ENCODE measurements at places on chromosomes 5 and 9.

DNA sequence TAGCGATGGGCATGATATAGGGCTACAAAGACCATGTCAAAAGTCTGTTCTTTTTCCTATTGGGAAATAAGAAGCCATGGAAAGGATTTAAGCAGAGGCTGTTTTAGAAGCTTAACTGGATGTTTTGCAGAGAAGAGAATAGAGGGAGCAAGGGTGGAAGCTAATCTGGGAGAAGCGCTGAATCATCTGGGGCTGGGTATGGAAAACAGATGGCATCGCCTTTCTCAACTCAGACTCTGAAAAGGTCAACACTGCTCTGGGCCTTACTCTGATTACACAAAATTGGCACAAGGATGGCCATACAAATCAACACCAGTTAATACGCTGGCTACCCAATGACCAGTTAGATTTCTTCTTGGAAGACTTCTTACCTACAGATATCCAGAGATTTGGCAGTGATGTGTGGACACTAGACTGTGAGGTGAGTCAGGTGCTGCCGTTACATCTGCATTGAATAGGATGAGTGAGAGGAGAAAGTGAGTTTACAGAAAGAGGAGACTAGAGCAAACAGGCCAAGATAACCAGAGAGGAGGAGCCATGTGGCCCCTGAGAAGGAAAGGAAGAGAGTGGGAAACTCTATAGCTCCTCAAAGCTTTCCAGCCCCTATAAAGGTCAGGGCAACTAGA is 6.2 kb upstream of the TCERG1 start:
- no peak for DNase-seq

DNA sequence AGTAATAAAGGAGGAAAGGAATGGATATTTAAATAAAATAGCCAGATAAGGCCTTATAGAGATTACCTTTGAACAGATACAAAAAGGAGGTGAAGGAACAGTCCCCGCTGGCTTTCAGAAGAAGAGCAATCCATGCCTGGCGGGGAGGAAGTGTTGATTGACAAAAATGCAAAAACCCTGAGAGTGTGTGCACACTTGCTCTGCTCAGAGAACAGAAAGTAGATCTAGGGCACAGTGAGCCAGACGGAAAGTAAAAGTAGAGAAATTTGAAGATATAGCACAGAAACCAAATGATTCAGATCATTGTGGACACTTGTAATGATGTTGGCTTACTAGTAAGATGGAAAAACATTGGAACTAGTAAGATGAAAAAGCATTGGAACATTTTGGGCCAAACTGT is 720.6 kb downstream of the PTPRD start:
- DNase-seq: no peak

DNA sequence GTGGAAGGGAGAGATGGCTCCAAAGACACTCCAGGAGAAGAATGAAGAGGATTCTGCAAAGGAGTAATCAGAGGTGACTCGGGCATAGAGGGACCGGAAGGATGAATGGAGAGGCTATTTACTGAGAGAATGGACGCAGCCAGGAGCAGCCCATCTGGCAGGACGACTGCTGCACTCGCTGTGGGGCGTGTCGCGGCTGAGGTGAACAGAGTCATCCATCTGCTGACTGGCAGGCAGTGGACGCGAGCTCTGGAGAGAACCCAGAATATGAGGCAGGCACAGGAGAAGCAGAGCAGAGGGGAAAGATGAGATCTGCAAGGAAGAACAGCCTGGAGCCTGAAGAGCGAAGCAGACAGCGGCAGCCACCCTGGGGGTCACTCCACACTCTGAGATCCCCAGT is 16.4 kb downstream of the FGF1 start:
- DNase-seq: no peak

DNA sequence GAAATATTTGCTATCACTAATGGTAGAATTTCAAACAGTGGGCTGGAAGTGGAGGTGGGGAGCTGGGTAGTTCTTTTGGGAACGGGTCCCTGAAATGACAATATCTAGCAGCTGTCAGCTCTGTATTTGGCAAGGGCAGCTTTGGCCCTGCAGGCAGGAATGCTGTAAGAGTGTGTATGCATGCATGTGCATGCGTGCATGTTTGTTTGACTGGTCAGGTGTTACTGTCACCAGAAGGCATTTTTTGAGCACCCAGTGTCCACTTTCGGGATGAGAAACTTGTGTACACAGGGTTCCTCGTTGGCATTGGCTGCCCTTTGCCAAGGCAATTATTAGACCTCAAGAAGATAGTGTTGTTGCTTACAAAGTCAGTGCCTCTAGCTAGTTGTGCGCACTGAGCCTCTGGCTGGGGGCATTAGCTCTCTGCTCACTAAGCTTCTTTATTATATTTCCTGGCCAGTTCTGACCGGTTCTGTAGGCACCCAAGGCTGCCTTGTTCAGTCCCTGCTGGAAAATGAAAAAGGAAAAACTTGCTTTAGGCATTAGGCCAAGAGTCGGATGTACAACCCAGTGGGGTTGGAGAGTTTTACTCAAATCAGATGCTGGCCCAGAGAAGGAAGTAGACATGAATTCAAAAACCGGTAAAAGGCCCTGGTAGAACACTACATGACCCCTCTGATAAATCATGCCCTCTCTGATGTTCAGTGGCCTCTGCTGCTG is 2.0 kb downstream of the CYFIP2 start:
- DNase-seq: no peak

GRCh38 chr5:125160787-125161502 is 414.5 kb upstream of the ZNF608 start:
- no peak for DNase-seq

- DNase-seq: no peak
Measured at GRCh38 chr5:92836855-92837755, 743.9 kb downstream of the NR2F1-AS1 start.

- no peak for DNase-seq
Measured at GRCh38 chr9:105360344-105360743, 87.5 kb upstream of the FSD1L start.

GRCh38 chr9:86303316-86303975 is 21.1 kb upstream of the ISCA1 start:
- DNase-seq: peak; percentile 70

DNA sequence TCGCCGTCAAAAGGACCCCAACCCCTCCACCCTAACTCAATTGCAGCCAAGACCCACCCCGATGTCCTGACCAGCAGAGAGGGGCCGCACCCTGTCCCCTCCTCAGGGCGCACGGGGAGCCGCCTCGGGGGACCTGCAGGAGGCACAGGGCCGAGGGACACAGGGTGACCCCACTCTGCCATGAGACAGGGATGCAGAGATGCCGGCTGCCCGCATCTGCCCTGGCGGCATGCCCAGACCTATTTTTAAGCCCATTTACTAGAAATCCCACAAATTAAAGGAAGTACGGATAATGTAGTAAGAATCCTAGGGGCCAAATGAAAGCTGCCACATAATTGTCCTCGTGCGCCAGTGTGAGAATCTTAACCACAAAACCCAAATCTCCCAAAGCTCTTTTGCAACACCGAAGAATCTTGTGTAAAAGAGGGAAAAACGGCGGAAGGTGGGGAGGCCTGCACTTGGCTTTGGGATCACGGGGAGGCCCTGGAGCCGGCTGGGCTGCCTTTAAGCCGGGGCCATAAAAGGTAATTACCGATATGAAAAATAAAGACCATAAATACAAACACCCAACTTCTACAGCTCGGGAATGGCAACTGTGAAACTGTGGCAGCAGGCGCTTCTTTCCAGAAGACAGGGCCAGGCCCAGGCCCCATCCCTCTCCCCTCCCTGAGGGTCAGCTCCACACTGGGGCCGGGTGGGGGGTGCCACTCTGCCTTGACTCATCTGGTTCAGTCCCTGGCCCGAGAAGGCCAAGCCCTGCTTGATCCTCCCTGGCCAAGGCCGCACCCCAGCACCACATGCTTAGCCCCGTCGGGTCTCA is 35.0 kb downstream of the NACC2 start:
- DNase-seq: no peak

- DNase-seq: no peak
Measured at GRCh38 chr5:68964679-68965078, 129.1 kb upstream of the SLC30A5 start.

DNA sequence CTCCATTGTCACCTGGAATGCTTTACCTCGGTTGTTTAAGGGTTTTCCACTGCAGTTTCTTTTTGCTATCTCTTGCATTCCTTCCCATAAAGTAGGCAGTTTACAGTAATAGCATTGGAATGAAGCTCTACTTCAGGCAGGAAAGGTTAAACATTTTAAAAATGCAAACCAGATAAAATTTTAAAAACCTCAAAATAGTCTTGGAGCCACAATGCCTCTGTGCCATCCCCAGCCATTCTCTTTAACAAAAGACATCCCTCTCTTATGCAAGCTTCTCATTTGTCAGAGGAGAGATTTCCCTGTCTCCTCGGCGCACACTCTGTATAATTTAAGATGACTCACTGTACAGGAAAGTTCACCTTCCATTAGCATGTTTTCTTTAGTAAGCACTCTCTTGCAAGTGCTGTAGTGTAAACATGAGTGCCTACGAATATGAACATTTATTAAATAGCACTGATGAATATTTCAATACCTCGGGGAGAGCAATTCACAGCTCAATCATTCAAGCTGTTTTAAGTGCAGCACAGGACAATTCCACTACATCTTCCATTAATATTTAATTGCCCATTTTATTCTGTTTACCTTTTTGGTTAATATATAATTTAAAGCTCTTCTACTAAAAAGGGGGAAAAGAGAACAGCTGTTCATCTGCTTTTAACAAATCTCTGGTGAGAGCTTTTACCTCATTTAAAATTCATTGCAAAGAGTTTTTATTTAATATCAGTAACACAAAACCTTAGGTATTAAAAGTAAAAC is 343.6 kb downstream of the SPATA31D1 start:
- no peak for DNase-seq

- DNase-seq: no peak
Measured at GRCh38 chr5:77360381-77360780, 131.7 kb downstream of the WDR41 start.

DNA sequence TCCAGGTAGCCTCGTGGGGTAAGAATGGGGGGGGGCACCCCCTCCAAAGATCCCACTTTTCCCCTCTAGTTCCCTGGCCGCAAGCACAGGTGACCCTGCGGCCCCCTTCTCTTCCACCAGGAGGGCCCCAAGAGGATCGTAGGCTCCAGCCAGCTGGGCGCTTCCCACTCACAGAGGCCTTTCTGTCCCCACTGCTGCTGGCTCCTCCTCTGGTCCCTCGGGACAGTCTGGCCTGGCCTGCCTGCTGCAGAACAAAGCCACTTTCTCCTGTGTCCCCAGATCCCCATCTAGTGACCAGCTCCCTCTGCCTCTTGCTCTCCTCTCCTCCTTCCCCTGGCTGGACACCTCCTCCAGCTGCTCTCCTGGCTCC is 534 bp upstream of the SAPCD2 start:
- no peak for DNase-seq

DNA sequence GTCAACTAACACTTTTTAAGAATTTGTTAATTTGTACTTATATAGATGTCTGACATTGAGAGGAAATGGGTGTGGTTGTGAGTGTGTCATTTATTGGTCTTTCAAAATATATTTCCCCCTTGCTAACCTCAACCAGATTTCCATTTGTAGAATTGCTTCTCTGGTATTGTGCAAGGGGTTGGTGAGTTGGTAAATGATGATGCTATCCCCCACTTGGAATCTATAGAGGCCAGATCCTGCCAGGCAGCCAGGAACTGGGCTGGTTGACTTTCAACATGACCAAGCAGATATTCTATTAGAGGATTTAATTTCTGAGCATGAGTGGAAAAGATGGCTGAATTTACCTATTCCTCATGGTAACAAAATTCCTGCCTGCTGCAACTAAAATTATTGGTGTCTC is 306.6 kb upstream of the KIF2A start:
- DNase-seq: no peak

- no peak for DNase-seq
Measured at GRCh38 chr5:90916947-90917800, 358.6 kb downstream of the ADGRV1 start.

DNA sequence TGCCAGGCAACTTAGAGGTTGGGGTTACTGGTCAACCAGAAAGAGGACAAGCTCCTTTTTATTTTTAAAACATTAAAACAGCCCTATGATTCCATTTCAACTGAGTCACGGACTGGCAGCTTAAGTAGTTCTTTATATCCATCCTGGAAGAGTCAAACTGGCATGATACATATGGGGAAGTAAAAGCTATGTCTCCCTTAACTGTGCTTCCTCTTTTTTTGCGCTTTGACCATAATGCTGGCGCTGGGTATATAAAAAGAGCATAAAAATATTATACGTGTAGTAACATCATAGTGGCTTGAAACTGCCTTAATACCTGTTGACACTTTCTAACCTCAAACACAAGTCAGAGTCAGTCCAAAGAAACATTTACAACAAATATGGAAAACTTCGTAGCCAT is 274.4 kb downstream of the CSNK1G3 start:
- no peak for DNase-seq

GRCh38 chr9:129176701-129177442 is 1.2 kb downstream of the IER5L start:
- no peak for DNase-seq

DNA sequence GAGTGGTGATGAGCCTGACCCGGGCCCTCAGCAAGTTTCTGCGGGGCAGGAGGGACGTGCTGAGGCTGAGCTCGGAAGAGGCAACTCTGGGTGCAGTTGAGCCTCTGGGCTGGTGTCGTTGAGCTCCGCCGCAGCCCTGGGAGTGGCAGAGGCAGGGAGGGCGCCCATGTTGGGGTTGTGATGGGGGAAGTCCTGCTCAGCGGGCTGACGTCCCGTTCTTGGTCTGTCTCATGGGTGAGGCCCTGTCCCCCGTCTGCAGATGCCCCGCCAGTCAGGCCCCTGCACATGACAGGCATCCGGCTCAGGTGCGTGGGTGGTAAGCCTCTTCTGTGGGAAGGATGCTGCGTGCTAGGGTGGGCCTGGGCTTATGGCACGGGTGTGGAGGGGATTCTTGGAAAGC is 64.3 kb downstream of the RXRA start:
- DNase-seq: peak; percentile 61

- no peak for DNase-seq
Measured at GRCh38 chr5:108529381-108529780, 147.5 kb upstream of the FBXL17 start.

- no peak for DNase-seq
Measured at GRCh38 chr5:31731710-31732301, 92.9 kb downstream of the PDZD2 start.

- DNase-seq: no peak
Measured at GRCh38 chr5:160165137-160166068, 46.2 kb upstream of the PWWP2A start.

GRCh38 chr5:172789687-172790495 is 18.9 kb upstream of the DUSP1 start:
- DNase-seq: no peak

DNA sequence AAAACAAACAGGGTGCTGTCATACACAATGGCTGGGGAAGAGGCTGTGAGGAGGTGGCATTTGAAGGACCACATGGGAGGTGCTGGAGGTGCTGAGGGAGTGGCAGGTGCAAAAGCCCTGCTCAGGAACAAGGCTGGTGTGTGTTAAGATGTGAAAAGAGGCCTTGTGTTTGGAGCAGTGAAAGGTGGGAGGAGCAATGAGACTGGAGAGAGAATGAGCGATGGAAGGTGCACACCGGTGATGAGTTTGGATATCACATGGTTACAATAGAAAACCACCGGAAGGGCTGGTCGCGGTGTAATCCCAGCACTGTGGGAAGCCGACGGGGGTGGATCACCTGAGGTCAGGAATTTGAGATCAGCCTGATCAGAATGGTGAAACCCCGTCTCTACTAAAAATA is 9.2 kb upstream of the FIBCD1 start:
- DNase-seq: no peak

Measured in CD4-positive, alpha-beta T cell treated with Interleukin-2 at 100 ng/mL for 4 hours (primary cell).